ENCODE measurements at places on chromosomes 5 and 9.

DNA sequence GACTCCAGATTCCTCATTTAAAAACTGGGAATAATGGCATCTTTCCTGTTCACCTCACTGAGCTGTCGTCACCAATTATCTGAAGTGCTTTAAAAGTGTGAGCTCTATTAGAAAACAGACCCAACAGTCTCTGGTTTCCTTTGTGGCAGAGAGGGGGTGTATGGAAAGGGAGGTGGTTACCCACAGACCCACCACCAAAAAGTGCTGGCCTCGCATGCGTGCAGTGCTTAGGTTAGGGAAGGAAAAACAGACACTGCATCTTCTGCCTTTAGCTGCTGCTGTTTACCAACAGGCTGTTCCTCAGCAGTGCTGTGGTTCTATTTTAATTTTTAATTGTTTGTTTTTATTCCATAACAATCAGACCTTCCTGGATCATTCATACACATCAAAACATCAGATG lies 249.6 kb downstream of the PIK3R1 start:
- DNase-seq = no peak

DNA sequence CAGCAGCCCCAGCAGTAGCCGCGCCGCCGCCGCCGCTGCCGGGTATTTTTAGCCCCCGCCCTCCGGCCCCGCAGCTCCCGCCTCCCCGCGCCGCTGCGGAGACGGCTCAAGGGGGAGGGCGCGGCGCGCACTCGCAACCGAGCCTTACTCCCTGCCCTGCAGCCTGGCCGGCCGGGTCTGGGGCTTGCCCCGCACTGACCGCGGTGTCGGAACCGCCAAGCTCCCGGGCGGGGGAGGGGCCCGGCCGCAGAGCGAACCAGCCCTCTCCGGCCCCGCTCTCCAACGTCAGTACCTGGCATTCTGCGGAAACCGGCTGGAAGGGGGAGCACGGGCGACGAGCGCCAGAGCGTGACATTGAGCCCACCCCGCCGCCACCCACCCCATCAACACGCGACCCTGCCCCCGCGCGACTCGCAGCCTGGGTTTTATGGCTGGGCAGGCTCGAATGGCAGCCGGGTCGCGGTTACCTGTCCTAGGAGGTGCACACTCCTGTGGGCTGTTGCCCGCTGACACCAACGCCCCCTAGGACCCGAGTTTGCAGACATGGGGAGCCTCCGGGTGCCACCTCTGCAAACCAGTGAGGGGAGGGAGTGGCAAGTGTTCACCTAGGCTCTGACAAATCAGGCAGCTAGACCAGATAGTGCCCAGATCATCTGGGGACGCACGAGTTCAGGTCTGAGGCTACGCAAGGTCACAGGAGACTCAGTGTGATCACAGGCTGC lies at the start of gene ACSL6:
ACSL6 (minus strand) TSS at position 37 of the 722 bp plus-strand sequence. CDS start 105 bp downstream, outside the sequence.
- DNase-seq = no peak

DNA sequence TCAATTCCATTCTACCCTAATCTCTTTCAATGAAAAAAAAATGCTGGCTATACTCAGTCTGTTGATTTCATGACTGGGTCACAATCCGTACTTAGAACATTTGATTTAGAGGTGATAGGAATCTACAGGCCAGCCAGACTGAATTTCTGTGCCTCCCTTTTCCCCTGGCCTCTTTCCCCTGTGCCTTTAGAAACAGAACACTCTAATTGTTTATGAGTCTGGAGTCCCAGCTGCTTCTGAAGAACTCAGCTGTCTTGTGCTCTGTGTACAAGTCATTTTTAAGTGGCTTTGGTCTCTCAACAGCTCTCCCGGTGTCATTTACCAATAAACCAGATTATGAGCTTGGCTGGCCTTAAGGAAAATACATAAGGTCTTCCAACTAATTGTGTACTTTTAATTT lies 94.1 kb upstream of the ITGA2 start:
- no peak for DNase-seq

DNA sequence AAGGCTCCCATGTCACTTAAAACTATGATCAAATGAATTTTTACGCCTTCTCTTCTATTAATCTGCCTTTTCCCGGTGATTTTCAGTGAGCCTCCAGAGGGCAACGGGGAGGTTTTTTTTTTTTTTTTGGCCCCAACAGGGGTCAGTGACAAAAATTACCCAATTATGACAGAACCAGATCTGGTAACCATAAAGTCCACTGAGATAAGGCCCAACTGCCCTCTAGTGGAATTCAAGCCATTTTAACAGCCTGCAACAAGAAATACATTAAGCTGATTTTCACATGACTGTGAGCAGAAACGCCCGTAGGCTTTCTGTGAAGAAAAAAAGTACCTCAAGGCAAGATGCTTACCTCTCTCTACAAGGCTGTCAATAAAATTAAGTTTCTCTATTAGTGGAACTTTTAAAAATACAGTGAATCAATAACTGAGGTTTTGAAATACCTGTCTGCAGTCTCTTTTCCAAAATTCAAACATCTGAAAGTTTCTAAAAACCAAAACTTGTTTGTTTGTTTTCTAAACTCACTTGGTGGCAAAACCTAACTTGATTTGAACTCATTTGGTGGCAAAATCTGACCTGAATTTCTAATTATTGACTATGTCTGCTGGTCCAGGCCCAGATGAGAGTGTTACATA lies 49.7 kb upstream of the FST start:
- DNase-seq = no peak

- no peak for DNase-seq
Observed at GRCh38 chr5:132661231-132662003, 3.4 kb downstream of the IL13 start.

DNA sequence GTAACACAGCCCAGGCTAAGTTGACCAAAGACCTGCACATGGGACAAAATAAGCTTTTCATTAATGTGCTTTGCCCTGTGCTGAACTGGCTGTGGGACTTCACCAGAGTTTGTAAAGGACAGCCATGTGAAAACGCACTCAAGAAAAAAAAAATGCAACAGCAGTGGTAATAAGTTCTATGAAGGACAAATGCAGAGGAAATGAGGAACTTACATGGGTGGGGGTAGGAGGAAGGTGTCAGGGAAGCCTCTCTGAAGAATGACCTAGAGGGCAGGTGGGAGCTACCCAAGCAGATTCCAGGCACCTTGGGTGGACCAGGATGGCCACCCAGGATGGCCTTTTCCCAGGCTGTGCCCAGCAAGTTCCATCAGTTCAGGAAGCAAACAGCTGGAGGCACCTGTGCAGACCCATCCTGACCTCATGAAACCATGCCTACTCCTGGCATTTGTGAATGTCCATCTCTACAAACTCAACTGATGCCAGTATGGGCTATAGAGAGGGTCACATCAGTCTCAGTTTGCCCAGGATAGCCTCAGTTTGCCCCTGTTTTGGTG lies 6.7 kb upstream of the PHF2 start:
- DNase-seq = no peak
